ENCODE measurements at places on chromosomes 11 and 22. TPM values are rescaled to one million over a fixed set of nuclear protein-coding genes. Genes with fewer than 3 reads are reported as not detected.

GLYATL1 gene
- total RNA-seq: not detected

KRTAP5-2 gene
- total RNA-seq: not detected

LIPT2 gene
- total RNA-seq: 6.0 TPM

CHST1 gene
- total RNA-seq: not detected

PRDM10 gene
- total RNA-seq: 13.8 TPM

NAGA gene
- 9.4 TPM for total RNA-seq

RNF215 gene
- 4.3 TPM for total RNA-seq

EHF gene
- total RNA-seq: not detected

HMGXB4 gene
- total RNA-seq: 33.8 TPM

TSPAN18 gene
- total RNA-seq: 57.0 TPM

PRR33 gene
- 0.10 TPM for total RNA-seq

NNMT gene
- not detected for total RNA-seq

CBLIF gene
- total RNA-seq: not detected

CNGA4 gene
- total RNA-seq: 0.62 TPM

XKR3 gene
- not detected for total RNA-seq

HEPACAM gene
- not detected for total RNA-seq

MS4A15 gene
- total RNA-seq: not detected

MAPK8IP2 gene
- total RNA-seq: 0.30 TPM

DEFB131B gene
- total RNA-seq: not detected

SCUBE1 gene
- total RNA-seq: not detected
